ENCODE measurements at places on chromosomes 2 and 18.
A peak's percentile ranks its signal among the peaks of the same experiment; 100 is the strongest.

GRCh38 chr2:45867349-45867748 is 215.9 kb downstream of the PRKCE start:
- no peak for DNase-seq
- no peak overlapping the region for H3K4me3 ChIP-seq
- H3K27ac ChIP-seq, result no peak overlapping the region
- no peaks in the 10 kb centered on the region for H3K36me3 ChIP-seq
- no peaks in the 10 kb centered on the region for H3K27me3 ChIP-seq

DNA sequence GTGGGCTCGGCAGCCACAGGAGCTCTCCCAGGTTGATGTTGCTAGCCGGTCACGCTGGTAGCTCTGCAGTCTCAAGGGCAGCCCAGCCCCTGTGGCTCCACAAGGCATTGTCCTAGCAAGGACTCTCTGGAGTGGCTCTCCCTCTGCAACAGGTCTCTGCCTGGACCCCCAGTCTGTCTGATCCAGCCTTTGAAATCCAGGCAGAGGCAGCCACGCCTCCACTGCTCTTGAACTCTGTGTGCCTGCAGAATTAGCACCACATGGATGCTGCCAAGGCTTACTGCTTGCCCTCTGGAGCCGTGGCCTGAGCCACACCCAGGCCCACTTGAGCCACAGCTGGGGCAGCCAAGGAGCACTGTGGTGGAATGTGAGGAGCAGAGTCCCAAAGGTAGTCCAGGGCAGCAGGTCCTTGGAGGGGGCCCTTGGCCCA is 43.0 kb upstream of the FAHD2A start:
- peak; percentile 24 for DNase-seq
- H3K4me1 ChIP-seq, result no peaks in the 10 kb centered on the region
- no peaks in the 10 kb centered on the region for H3K36me3 ChIP-seq
- H3K4me3 ChIP-seq, result no peak overlapping the region
- H3K27ac ChIP-seq, result no peak overlapping the region

GRCh38 chr2:103008586-103008985 is 246.8 kb downstream of the TMEM182 start:
- no peaks in the 10 kb centered on the region for H3K27me3 ChIP-seq
- H3K4me3 ChIP-seq, result no peak overlapping the region
- H3K36me3 ChIP-seq, result no peaks in the 10 kb centered on the region

DNA sequence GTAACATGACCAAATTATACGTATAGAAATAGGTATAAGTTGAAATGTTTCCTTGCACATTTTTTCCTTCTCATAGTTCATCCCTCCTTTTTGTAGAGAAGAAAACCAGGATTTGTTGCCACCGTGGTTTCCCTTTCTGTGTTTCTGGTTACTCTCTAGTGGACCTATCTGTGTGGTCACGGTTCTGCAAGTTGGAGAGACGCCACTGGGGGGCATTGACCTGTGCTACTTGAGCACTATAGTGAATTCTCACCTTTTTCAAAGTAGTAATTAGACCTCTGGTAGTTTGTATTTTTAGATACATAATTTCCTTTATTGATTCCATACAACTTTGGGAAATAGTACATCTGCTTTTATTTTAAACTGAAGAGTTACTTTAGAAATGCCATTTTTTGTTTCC is 444.8 kb downstream of the PTPRM start:
- H3K4me1 ChIP-seq, result no peaks in the 10 kb centered on the region
- H3K27me3 ChIP-seq, result no peaks in the 10 kb centered on the region
- no peak for DNase-seq
- no peak overlapping the region for H3K27ac ChIP-seq
- no peak overlapping the region for H3K4me3 ChIP-seq
- no peaks in the 10 kb centered on the region for H3K36me3 ChIP-seq

Measured in right lobe of liver (tissue), 6 donors.